Activated T-helper 1 cell treated with anti-CD3 and anti-CD28 coated beads, Interleukin-12 subunit alpha, Interleukin-12 subunit beta, Interleukin-2, Interleukin-4 antibody, amounts not matched to agents 30 ng/mL and 10 ng/mL and 1 ng/mL, durations not matched to agents 14 hours and 24 hours and 36 hours (primary cell): ENCODE measurements at places on chromosomes 6 and 20.

DNA sequence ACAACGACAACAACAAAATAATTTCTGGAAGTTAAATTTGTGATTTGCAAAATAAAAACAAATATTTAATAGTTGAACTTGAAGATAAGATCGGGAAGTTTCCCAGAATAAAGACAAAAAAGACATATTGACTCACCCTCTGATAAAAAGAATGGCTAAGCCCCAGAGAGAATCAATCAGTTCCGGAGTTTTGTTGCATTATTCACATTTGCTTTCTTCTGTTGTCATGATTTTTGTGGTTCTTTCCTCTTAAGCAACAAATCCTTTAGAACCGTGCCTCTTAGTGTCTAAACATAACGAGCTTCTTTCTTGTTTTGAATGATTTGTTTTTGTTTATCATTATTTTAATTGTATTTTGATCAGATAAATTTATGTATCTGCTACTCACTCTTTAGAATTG lies 337.7 kb upstream of the PRND start:
- no peak for DNase-seq

DNA sequence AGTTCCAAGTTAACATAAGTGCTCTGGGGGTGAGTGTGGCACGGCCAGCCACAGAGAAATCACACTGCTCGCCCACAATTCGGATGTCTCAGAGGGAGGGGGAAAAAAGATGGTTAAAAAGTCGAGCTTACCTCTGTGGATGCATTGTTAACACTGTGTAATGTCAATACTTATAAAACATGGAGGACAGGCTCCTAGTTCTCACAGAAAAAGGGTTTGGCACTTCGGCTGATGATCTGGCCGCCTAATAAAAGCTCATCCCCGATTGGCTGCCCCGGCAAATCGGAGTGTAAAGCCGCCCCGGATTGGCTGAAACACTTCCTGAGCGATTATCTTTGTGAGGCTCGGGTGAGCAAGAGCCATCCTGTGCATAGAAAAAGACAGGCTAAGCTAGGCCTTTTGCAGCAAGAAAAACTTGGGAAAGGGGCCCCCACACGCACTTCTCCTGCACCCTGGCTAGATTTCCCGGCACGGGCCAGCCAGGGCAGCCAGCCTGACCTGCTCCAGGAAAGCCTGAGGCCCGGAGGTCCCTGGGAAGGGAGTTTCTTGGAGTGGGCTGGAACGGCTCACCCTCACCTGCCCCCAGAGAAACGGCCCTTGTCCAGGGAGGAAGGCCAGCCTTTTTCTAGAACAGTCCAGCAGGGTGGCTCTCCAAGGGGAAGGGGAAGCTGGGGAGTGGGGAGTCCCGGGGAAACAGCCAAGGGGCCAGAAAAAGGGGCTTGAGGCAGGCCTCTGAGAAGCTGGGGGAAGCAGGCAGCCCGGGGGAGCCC lies at the start of gene ZMYND8:
Gene ZMYND8 (minus strand): TSS at position 174 of the 770 bp plus-strand sequence. CDS start 29 bp downstream, at position 145.
- peak; percentile 96 for DNase-seq

DNA sequence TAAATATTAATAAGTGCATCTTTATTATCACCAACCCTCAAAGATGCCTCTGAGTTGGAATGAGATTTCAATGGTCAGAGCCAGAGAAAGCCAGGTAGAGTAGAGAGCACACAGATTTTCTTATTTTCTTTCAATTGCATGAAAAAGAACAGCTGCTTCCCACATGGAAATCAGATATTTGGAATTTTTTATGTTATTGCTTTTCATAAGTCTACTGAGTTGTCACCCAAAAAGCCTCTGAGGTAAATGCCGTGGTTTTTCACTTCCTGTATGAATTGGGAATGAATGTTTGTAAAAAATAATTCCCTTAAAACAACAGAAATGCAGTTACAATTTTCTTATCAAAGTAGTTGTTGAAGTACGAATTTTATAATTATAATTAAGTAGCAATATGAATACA lies 563.1 kb downstream of the RFPL4B start:
- DNase-seq = no peak

DNA sequence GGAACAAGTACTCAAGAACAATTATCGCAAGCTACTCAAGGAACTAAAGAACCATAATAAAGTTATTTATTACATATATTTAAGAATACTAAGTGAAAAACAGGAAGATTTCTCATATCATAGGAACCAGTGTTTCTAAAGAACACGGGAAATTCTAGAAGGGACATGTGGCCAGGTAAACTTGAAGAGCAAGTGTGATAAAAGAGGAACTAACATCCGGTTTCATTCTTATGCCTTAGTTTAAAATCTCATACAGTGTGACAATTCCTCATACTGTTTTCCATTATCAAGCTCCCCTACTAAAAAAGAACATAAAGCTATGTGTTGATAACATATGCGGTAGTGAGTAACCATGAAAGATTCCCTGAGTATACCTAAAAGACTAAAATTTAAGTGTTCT lies 163.5 kb upstream of the SHLD1 start:
- no peak for DNase-seq

- DNase-seq = no peak
Observed at GRCh38 chr20:18466574-18466893, 296 bp downstream of the DZANK1 start.

DNA sequence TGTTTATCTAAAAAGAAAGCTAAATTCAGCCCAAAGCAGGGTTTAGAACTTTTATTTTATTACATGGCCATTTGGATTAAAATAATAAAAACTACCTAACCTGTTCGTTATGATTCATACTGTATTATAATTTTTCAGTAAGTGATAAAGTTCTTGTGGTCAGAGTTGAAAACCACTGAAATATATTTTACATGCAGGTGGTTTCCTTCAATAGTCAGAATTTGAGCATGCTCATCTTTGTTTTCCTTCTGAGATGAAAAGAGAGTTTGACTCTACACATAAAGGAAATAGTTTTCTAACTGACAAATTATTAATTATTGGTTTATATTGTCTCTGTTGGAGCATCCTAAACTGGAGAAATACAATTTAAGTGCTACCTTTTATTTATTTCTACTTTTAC lies 114.0 kb upstream of the FKBP1C start:
- no peak for DNase-seq

DNA sequence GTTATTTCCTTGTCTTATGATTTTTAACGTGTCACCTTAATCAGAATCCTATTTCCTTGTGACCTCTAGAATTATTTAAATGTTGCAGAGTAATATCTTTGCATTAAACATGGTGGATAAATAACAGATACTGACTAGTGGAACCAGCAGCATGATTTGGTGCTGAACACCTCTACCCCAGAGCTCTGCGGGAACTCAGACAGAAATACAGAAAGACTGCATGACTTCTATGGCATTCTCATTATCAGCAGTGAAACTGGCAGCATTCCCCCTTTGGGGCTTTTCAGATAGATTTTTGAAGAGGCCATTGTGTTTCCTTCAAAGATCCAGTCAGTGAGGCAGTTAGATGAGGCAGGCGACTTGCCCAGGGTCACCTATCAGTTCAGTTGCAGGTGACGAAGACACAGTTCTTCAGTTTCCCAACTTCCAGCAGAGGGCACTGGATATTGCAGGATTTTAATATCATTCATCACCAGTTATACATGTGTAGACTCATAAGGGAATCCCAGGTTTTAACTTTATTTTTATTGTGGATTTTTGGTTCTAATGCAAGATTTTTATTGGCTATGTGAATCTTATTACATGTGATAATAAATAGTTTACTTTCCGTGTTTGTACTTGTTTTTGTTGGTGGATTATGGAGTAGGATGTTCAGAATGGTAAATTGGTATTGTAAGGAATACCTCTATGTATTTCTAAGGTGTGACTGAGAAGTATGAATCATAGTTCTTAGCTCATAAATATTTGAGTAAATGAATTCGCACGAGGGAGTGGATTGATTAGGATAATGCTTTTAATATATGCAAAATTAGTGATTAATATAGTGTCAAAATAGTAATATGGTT lies 81.3 kb downstream of the AFDN start:
- no peak for DNase-seq

- DNase-seq = peak; percentile 30
Observed at GRCh38 chr20:33791959-33792597, 19.1 kb upstream of the CHMP4B start.

DNA sequence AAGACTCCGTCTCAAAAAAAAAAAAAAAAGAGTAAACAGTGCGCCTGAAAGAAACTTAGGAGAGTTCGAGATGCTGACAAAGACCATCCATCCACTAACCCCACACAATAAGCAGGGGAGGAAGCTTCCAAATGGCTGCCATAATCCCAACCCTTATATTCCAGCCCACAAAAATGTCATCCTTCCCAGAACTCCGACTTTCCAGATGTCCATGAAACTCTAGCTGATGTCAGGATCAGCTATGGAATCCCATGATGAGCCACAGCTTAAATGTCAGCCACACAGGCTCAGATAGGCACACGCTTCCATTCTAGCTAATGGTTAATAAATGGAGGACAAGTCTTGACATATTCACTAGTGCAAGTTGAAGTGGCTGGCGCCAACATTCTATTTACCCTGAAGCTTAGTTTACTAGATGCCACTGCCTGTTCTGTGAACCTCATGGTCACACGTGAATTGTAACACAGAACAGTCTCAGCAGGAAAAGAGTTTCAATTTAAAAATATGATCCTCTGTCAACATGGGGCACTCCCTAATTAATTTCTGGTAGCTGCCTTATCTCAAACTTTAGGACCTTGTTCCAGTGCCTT lies 75.5 kb downstream of the FOXF2 start:
- no peak for DNase-seq

DNA sequence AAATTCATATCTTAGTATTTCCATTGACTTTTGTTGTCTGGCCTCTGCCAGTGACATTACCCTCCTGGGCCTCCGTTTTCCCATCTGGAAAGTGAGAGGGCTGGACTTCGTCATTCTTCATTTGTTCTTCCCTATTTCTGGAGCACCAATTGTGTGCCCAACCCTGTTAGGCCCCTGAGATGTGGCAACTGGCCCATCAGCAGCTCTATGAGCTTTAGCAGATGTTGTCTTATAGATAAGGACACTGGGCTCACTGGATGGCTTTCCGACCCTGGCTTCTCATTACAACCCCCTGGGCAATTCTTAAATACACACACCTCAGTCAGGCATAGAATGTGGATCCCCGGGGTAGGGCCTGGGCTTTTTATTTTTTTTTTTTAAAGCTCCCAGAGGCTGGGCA lies 14.7 kb downstream of the PABPC1L start:
- DNase-seq = no peak
